ENCODE measurements at places on chromosomes 2 and 18.

DNA sequence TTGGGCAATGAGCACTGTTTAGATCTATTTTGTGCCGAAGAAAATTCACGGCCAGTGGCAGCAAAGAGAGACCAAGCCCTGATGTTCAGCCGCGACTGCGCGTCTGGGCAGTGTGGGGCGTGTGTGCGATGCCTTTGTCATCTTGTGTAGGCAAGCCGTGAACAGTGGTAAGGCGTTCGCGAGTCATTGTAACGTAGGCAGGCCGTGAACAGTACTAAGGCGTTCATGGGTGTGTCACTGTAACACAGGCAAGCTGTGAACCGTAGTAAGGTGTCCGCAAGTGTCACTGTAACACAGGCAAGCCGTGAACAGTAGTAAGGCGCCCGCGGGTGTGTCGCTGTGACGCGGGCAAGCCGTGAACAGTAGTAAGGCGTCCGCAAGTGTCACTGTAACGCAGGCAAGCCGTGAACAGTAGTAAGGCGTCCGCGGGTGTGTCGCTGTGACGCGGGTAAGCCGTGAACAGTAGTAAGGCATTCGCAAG is 99.9 kb downstream of the NFATC1 start:
- no peak for DNase-seq

GRCh38 chr2:43224131-43224570 is 2.3 kb downstream of the ZFP36L2 start:
- DNase-seq: peak; percentile 84

GRCh38 chr2:72145658-72146329 is 1.9 kb downstream of the CYP26B1 start:
- DNase-seq: no peak

DNA sequence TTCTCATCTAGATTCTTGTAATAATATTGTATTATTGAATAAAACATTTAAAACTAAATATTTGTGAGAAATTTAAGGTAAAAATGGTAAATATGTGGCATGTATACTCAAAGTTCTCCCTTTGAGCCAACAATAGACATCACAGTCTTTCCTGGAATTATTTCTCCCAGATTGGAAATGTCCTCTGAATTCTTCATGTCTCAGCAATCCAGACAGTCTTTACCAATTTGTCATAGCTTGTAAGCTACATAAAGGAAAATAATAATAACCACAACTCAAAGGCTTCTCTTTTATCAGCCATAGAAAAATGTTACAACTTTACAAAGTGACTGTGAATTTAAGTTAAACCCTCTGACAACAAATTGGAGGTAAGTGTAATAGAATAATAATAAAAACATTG is 784.9 kb downstream of the EPHA4 start:
- no peak for DNase-seq

All from activated CD4-positive, alpha-beta T cell treated with anti-CD3 and anti-CD28 coated beads for 48 hours (primary cell).